ENCODE measurements at places on chromosomes 7 and 10.

DNA sequence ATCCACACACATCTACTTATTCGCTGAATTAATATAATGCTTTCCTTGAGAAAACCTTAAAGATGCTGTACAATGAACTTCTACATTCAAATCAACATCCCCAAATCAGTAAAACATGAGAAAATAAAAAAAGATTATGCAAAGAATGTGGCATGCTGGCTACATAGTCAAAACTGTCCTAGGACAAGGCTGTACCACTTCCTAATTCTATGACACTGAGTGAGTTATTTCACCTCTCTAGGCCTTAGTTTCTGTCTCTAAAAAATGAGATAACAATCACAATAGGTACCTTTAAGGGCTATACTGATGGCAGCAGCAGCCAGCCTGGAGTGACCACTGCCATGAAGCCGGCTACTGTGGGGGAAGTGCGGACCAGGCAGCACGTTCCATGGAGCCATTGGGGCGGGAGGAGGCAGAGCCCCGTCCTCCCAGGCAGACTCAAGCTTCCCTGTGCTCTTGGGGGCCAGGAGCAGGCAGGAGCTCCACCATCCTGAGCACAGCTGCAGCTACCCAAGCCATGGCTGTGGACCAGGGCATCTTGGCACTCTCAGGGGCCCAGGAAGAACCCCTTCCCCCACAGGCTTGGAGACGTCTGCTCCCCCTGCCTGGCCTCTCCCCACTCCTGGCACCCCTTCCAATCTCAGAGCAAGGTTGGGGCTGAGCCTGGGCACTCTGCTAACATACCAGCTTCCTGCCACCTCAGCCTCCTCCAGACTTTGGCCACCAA lies 110.2 kb downstream of the ELAPOR2 start:
- no peak for DNase-seq

DNA sequence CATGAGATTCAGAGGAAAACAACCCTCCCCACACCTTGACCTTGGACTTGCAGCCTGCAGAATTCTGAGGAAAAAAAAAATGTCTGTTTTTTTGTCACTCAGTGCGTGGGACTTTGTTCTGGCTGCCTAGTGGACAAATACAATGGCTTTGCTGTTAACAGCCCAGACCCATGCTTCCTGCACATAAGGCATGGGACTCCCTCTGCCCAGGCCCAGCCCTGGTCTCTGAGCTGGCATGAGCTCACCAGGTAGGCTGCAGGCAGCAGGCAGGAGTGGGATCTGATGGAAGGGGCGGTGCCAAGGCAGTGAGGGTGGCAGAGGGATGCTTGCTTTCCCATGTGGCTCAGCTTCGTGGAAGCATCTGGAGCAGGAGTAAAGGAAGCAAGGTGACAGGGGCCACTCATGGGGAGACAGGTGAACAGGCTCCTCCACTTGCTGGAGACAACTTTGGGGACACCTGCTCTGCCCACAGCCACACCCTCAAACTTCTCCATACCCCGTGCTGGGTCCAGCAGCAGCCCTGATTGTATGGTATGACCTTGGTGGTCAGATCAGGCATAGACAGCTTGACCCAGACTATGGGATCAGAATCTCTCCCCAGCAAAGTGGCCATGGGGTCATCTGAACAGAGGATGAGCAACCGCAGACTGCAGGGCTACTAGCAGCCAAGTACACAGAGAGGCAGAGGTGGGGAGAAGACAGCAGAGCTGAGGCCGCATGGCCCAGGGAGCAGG lies 27.0 kb downstream of the ANXA8 start:
- no peak for DNase-seq

DNA sequence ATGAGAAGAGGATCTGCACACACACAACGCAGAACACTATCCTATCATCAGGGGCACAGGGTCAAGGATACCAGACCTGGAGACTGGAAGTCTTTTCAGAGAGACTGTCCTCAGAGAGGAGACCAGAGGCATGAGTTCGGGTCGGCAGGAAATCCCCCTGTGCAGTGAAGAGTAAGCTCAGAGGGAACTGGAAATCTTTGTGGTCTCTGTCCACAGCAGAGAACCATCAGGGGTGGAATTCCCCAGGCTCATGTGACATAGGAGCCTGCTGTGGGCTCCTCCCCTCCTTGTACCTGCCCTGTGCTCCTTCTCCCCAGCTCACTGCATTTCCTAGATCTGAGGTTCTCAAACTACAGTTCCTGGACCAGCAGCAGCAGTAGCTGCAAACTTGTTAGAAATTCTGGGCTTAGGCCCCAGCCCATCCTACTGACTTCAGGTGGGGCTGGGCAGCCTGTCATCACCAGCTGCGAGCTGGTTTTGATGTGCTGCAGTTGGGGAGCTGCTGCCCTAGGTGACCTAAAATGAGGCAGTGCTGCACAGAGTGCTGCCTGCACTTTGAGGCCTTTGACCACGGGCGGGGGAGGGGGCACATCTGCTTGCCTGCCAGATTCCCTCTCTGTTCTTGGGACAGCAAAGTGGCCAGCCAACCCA lies 2.4 kb downstream of the ZMIZ2 start:
- DNase-seq: no peak

GRCh38 chr10:72146071-72146470 lies 57.7 kb upstream of the SPOCK2 start:
- DNase-seq: no peak

DNA sequence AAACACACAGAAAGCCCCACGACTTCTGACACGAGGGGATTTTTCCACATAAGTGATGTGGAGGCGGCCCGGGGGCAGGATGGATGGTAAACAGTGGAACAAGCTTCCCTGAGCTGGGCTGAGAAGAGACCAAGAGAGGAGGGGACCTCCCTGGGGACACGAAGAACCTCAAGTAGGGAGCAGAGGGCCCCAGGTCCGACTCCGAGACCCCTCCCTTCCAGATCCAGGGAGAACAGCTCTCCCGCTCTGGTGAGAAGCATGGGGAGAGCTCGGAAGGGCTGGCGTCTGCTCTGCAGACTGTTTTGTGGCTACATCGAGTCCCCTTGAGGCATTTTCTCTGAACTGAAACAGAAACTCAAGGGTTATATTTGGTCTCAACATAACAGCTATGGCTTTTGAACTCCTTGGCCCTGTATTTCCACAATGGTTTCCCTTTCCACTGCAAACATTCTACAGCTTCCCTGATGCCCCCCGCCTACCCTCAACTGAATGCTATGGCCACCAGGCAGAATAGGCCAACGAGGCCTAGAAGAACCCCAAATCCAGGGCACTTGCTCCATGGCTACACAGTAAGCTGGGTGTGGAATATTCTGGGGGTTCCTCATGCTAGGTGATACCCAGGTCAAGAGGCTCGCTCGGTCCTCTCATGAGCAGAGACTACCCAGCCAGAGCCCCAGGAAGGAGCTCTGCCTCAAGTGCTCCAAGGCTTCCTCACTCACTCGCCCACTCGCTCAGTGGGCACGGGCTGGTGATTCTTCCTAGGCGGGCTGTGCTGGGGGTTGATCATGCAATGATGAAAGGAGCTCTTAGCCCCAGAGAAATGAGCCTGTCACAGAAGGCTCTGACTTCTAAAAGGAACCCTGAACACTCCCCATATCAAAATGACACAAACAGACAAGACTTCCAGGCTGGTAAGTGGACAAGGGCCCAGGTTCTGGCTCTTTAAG lies 47.5 kb downstream of the FAM53B start:
- no peak for DNase-seq

DNA sequence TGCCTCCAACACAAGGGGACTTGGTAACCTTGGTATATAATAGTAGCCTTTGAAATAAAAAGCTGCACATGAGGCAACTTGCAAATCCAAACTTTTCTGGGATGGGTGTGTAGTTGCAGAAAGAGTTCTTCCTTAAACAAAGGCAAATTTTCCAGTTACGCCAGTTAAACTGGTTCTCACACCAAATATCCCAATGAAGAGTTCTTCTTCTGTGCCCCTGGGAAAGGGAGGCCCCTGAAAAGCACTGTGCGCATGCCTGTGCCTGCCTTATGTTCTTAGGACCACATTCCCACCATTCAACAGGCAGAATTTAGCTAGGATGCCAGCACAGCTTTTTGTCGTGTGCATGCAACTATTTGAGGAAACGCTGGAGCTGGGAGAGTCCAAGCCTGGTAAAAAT lies 164.8 kb upstream of the SLC25A13 start:
- no peak for DNase-seq

DNA sequence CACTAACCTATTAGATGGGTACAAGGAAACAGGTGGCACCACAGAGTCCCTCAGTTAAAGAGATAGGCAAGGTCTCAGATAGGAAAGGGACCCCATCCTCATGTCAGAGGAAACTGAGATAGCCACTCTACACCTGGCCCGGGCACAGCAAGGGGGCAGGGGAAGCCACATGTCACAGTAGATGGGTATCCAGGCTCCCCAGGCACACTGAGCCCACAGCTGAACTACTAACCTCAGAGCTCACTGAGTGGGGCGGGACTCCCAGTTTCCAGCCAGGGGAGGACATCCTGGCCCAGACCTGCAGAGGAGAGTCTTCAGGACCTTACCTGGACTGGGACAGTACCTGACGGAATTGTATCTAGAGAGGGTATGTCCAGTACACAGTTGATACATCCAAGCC lies 3.7 kb upstream of the CDHR1 start:
- DNase-seq: no peak
